Pulmonary artery endothelial cell (primary cell): ENCODE measurements at places on chromosomes 7 and 10.

- no peak for DNase-seq
Measured at GRCh38 chr10:106609470-106610266, 554.8 kb downstream of the SORCS1 start.

- DNase-seq: no peak
Measured at GRCh38 chr10:23630885-23631284, 192.0 kb downstream of the OTUD1 start.

DNA sequence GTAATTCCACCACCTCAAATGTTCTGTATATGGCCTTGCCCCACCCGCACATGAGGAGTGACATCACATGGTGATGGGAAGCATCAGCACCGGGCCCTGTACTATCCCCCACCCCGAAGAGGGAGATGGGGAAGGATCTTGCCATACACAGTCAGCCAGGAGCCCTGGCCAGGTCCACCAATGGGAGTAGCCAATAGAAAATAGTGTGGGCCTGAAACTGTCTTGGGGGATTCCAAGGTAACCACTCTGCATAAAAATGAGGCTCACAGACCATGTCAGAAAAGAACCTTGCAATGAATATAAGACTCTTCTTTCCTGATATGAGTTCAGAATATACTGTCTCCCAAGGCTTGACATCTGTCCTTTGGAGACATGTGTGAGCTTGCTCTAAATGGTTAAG, 51.1 kb downstream of the ADRB1 start:
- no peak for DNase-seq

GRCh38 chr10:8794860-8795259, 740.4 kb downstream of the GATA3 start:
- no peak for DNase-seq

GRCh38 chr7:127536741-127537140, 48.7 kb downstream of the GCC1 start:
- no peak for DNase-seq

DNA sequence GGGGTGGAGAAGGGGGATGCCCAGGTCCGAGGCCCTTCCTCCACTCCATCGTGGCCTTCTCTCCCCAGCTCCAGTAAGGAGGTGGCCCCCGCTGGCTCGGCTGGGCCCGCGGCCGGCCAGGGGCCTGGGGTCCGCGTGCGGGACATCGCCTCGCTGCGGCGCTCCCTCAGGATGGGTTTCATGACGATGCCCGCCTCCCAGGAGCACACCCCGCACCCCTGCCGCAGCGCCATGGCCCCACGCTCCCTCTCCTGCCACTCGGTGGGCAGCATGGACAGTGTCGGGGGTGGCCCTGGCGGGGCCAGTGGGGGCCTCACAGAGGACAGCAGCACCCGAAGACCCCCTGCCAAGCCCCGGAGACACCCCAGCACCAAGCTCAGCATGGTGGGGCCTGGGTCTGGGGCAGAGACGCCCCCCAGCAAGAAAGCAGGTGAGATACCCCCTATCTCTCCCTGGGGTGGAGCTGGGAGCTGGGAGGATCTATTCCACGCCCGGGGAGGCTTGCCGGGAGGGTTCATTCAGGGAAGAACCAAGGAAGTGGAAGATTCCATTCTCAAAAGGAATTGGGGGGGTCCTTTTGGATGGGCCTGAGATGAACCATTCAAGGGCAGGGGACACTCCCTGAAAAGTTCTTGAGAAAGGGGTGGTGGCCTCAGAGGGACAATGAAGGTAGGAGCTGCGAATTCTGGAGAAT, 3.2 kb downstream of the NYAP1 start:
- no peak for DNase-seq

DNA sequence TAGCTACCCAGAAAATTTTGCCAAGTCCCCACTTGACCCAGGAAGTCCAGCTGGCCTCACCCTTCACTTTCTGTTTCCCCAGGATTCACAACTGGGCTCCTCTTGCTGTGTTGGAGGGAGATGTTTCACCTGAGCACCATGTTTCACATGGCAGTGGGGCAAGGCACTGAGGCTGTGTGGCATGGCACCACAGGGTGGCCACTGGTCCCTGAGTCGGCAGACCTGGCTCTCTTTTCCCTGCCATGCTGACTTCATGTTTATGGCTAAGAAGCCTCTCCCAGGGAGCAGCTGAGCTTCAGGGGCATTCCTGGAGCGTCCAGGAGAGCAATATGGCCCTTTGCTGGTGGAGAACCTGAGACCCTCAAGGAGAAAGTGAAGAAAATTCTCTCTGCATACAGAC, 266.9 kb downstream of the RPS24 start:
- no peak for DNase-seq

DNA sequence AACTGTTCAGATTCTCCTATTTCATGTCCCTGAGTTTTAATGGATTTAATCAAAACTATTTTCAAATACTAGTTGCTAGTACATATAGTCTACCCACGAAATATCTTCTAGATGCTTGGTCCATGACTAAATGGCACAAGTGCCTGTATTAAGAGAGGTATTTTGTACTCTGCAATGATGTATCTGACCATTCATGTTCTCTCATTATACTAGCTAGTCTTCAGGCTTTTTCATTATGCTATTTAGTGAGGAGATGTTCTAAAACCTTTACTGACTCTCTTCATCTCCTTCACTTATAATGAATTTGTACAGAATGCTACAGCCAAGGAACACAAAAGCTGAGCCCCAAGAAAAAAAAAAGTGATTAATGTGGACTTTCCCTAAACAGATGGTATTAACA, 222.5 kb downstream of the AHR start:
- DNase-seq: no peak

GRCh38 chr10:121313119-121313875, 284.9 kb downstream of the FGFR2 start:
- no peak for DNase-seq

GRCh38 chr10:124318076-124318475, 100.6 kb downstream of the OAT start:
- DNase-seq: no peak

DNA sequence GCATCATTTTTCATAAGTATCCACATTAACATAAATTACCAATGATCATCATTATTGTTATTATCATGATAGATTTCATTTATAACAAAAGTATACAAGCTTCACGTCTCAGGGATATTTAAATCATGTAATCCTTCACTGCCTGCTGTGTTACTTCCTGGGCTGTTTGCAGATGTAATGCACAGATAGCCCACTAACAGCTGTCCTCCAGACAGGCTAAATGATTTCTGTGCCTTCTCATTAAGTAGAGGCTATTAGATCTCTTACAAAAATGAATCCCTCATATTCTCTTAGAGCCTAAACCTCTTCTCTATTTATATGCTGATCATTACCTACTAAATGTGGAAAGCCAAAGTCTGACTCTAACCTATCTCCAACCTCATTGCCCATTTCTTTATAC, 9.3 kb downstream of the PCLO start:
- no peak for DNase-seq

DNA sequence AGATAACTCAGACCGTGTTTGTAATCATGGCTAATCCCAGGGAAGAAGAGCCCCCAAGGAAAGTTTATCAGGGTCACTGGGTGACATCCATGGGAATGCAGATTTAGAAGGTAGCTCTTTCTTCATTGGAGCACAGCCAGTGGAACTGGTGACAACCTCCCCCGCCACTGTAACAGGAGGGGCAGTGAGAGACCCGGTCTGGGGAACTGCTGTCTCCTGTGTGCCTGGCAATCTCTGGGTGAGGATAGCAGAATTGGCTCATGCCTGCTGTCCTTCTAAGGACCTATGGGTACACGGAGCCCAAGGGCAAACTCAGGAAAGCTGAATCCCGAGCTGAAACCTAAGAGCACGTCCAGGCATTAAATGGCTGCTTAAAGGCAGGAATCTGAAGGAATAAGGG, 341.6 kb downstream of the ABCA13 start:
- no peak for DNase-seq

DNA sequence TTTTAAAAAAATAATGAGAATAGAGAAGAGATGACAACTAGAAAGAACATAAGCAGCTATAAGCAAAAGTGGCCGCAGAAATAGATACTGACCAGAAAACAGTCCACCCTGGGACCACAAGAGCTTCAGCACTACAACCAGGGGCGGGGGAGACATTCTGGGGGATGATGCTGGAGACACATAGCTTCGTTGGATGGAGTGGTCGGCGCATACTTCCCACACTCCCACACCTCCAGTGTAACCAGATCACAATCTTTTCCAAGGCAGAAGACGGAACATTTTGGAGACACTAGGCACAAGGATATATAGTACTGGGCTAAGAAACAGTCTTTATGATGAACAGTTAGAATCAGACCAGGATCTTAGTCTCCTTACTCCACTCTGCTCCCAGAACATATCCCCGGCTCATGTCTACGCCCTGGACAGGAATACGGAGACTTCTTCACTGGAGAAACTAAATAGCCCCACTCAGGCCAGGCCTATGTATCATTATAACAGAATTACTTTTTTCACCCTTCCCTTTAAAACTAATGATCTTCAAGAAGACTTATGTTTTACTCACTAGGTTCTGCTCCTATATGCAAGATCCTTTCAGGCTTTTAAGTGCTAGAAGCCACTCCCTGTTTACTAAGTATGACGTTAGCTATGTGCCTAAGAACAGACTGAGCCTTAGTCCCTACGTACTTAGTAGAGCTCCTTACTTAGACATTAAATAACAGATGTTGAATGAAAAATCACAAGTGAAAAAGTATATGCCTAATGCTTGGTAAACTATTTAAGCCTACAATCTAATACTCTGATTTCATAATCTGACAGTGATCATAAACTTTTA, 169.6 kb downstream of the SRPK2 start:
- no peak for DNase-seq

DNA sequence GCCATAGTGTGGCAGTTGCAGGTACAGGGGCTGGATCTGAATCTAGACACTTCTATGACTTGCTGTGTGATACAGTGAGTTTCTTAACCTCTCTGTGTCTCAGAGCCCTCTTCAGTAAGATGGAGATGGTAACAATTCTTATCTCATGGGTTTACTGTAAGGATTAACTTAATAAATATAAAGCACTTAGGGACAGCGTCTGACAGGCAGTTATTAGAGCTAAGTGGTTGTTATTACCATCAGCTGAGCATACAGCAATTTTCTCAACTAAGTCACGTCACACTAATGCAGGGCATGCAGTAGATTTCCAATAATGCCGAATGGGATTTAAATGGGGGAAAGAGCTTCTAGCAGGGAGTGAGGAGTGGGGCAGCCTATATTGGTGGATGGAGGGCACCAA, 162.6 kb downstream of the SH2D4B start:
- DNase-seq: no peak

GRCh38 chr7:5526100-5526905, 102.7 kb upstream of the TNRC18 start:
- no peak for DNase-seq

DNA sequence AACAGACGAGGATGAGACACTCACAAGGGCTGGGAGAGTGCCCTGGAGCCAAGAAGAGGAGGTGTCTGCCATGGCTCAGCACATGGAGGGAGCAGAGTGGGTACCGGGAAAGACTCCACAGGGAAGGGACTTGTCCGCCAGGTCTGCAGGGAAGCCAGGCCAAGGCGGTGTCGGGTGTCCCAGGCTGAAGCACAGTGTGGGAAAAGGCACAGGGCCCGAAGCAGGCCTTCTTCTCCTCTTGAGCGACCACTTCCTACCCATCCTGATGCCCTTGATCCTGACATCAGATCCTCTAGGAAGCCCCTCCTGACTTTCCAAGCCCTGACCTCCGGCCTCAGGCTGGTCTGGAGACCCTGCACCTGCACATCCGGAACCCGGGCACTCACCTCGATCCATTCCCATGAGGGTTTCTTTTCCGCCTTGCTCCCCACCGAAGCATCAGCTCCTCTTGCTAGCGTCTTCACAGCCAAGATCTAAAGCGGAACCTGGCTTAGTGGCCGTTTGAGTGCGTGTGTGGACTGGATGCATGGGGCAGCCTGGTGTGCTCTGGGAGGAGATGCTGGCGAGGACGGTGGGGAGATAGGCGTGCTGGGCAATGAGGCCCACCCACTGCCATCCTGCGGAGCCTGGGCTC, 8.5 kb downstream of the CALML3 start:
- no peak for DNase-seq

DNA sequence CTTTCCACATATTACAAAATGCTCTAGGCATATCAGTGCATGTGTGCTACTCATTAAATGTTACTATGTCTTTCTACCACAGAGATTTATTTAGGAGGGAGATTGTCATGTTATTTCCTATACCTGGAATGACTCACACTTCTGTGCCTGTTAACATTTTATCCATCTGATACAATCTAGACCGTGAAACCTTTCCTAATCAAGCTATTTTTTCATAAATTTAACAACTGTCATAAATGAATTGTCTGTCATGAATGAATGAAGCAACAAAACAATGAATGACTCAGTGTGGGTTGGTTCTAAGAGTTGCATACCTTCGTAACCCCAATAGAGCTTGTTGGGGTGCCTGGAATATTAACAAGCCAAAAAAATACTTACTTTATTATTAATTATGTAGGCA, 554.3 kb downstream of the GRM8 start:
- DNase-seq: no peak

- no peak for DNase-seq
Measured at GRCh38 chr7:114356133-114356532, 58.5 kb upstream of the FOXP2 start.

DNA sequence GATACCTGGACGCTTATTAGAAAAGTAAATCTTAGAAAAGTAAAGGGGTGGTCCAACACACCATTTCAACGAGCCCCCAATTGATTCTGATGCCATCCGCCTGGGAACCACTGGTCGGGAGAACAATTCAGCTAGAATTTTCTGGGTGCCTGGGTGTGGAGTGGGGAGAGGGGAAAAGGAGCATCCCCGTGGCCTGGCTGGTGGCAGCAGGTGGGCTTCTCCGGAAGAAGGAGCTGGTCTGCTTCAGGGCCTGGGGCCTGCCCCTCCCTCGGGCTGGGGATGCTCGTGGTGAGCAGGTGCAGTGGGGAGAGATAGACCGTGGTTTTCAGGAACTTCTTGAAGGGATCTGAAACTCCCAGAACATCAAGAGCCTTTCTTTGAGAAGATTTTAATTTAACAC, 39.9 kb upstream of the DUSP5 start:
- DNase-seq: no peak

DNA sequence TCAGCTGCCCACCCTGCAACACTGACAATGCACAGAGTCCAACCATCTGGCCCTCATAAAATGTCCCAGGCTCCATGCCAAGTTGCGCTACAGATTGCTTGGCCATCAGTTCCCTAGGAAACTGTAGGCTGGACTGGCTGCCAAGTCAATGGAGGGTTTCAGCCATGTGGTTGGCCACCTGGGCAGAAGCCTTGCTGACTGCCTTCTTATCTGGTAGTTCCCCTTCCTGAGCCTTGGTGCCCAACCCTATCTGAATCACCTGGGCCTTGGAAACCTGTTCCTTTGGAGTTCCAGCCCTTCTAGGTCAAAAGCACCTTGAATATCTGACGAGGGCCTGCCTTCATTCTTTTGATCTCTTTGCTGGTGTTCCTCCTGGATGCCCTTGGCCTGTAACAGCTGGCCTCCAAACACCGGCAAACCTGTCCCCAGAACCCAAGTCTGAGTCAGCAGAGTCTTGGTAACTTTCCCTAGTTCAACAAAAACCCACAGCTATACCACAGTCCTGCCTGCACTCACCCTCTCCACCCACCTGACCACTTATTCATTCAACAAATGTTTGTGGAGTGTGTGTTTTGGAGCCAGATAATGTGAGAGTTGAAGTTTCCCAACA, 37.4 kb upstream of the KDM7A start:
- no peak for DNase-seq
